AG09309 (cell line): ENCODE measurements at places on chromosomes 6 and 20.

GRCh38 chr6:129534926-129535325 is 175.1 kb downstream of the ARHGAP18 start:
- DNase-seq = no peak

DNA sequence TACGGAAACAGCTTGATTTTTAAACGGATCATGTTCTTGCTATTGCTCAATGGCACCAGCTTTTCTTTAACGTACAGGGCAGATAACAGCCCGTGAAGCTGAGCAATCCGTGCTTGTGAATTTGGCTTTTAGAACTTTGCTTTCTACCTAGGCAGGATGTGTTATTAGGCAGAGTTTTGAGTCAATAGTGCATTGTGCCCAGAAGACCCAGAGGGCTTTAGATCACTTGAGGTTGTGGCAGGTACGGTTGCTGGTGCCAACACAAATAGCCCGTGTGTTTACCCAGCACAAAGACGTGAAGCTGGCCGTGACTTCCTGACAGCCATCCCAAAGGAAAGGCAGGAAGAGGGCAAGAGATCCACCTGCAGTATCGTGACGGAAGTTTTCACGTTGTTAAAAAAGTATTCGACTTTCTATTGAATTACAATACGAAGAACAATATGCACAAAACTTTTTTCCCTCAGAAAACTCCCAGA is 117.4 kb upstream of the FRMD1 start:
- no peak for DNase-seq

DNA sequence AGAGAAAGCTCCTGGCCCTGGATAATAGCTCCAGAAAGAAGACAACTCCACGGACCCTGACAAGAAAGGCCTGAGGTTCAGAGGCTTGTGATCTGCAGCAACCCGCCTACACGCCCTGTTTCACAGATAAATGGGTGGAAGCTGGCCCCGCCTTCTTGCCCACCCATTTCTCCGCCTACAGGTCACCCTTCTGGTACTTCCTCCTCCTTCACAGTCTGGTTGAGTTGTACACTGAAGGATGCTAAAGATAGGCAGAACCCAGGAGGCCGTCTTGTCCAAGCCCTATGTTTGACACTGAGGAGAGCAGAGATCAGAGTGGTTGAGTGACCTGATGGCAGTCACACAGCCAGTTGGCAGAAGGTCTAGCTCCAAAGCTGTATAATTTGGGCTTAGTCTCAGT is 34.2 kb upstream of the MDGA1 start:
- no peak for DNase-seq

GRCh38 chr20:8524101-8525016 is 392.3 kb downstream of the PLCB1 start:
- no peak for DNase-seq

DNA sequence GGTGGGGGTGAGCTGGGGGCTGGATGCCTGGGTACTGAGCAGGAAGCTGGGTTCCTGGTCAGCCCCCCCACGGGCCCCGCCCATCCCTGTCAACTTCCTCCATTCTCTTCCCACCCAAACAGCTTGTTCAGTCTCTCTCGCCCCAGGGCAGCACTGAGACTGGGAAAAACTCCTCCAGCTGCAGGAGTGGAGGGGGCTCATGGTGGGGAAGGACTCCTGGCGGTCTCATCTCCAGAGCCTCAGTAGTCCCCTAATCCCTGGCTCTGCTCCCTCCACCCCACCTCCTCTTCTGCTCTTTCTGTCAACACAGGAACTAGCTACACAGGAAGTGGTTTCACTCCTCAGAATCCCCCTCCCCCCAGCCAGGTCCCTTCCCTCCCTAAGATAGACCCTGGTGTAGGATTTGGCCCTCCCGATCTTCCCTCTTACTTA is at the start of gene GPSM3:
Gene GPSM3, minus strand, starts transcription at position 36 of the 432 bp plus-strand sequence. CDS start 130 bp downstream, outside the sequence.
- DNase-seq = no peak

DNA sequence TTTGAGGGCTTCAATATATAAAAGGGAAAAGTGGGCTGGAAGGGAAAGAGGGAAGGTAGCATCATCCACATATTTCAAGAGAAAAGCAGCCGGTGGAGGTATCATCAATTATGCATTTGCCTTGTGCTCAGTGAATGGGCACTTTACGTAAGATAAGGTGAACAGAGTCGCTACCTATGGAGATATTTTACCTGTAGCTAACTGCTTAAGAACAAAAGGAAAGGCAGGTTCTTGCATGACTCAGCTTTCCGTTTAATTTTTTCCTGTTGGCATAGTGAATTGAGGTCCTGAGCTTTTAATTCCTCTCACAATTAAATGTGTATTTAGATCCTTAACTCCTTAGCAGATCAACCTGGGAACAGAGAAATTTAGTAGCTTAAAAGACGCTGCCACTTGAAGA is 25.5 kb upstream of the PLCB4 start:
- DNase-seq = no peak

DNA sequence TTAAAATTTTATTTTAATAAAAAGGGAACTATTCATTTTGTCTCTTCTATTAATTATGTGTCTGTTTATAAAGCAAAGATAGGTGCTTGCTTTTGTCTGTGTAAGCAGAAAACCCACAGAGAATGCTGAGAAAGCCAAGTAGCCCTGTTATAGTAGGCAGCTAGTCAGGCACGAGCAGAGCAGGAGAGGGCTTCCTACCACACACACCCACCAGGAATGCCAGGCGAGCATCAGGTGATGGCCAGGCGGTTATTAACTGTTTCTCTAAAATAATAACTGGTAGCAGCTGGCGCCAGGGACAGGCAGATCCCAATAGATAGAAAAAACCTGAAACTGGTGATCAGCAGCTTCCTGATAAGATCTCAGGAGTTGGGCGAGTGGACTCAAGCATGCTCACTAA is 15.7 kb downstream of the C6orf15 start:
- no peak for DNase-seq

GRCh38 chr6:143505537-143505936 is 6.0 kb downstream of the FUCA2 start:
- no peak for DNase-seq

DNA sequence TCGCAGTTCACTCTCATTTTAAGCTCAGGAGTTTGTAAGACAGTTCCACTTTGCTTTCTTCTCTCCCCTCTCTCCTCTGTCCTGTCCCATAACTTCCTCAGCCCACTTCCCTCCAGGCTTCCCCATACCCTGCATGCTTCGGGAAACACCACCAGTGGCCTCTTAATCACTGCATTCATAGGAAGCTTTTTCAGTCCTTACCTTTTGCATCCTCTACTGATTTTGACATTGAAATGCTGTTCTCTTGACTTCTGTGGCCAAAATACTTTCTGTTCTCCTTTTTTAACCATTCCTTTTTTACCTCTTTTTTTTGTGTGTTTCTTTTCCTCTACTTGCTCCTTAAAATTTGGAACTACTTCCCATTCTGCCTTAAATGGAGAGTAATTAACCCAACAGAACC is 69.7 kb downstream of the HIVEP1 start:
- no peak for DNase-seq

- DNase-seq = no peak
Observed at GRCh38 chr6:105896052-105896820, 189.9 kb upstream of the PRDM1 start.

DNA sequence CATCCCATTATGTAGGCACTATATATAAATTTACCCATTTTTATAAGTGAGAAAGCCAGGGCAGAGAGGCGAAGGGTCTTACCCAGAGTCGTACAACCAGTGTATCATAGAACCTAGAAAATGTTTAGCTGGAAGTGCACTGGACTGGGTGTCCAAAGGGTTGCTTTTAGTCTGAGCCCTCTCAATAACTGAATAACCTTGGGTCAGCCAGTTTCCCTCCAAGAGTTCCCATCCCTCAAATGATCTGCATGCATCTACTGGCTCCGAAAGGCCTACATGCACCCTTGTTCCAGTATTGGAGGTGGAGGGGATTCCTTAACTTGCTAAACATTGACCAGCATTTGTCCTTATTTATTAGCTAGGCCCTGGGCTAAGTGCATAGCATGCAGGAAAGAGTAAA is 3.8 kb downstream of the SNPH start:
- no peak for DNase-seq

DNA sequence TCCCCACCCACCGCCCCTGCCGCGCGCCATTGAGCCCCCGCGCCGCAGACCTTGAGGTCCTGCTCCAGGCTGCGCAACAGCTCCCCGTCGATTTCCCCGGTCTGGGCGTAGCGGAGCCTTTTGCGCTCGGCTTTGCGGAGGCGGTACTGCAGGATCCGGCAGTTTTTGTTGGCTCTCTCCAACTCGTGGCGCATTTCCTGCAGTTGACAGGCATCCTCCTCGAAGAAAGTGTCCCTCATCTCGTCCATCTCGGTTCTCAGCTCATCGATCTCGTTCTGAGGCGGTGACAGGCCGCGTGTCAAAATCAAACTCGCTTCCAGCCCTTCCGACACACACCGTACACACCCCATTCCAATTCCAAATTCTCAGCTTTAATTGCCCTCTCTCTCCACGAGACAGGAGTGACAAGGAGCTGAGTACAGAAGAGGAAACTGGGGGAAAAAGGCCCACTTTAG is 4.3 kb downstream of the MTCL3 start:
- DNase-seq = no peak

GRCh38 chr20:24661255-24661654 is 191.8 kb downstream of the SYNDIG1 start:
- no peak for DNase-seq

GRCh38 chr6:1200081-1200408 is 111.9 kb upstream of the FOXQ1 start:
- DNase-seq = no peak

DNA sequence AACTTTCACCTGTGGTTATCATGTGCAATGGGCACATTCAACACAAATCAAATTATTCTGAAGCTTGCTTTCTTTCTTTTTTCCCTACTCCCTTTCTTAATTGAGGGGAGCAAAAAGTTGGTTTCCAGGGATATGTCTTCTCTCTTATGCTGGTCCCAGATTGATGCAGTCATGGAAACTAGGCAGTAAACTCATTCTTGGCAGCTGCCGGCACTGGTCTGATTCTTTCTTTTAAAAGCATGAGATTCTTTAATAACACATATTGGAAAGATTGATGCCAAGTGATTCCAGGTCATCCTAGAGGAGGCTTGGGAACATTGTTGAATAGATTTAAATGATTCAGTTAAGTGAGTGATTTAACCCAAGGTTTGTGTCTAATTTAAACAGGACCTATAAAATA is 29.0 kb downstream of the PTPRA start:
- no peak for DNase-seq

- DNase-seq = no peak
Observed at GRCh38 chr6:133218852-133219251, 22.3 kb upstream of the EYA4 start.

- DNase-seq = no peak
Observed at GRCh38 chr6:72037006-72037405, 150.7 kb downstream of the RIMS1 start.

DNA sequence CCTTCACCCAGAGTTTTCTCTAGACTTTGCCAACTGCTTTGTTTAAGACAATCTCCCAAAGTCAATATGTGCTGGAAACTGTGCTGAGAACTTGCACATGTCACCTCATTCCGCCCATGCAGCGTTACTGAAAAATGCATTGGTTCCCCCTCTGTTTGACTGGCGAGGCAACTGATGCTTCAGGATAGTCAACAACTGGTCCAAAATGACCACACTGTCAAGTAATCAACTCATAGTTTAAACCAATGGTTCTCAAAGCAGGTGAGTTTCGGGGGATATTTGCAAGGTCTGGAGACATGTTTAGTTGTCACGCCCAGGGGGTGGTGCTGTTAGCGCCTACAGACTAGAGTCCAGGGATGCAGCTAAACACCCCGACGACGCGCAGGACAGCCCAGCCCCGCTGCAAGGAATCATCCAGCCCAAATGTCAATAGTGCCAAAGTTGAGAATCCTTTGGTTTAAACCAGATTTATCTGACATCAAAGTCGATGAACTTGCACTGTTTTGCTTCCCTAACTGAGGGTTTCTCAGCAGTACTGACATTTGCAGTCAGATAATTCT is 170.0 kb downstream of the ZNF217 start:
- DNase-seq = no peak

DNA sequence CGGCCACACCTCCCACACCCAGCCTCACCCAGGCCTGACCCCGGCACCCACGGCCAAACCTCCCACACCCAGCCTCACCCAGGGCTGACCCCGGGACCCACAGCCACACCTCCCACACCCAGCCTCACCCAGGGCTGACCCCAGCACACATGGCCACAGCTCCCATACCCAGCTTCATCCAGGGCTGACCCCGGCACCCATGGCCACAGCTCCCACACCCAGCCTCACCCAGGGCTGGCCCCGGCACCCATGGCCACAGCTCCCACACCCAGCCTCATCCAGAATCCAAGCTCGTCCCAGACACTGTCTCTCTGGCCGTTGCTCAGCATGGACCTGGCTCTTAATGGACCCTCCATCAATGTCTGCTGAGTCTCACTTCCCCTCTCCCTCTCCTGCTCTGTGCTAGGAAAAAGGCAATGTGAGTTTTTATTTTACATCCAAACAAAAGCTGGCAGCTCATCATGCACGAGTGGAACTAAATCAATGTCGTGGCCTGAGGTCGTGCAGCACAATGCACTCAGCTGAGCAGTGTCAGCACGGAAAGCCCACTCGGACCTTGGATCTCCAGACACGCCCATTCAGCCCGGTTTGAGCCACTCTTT is 36.1 kb downstream of the NINL start:
- no peak for DNase-seq

DNA sequence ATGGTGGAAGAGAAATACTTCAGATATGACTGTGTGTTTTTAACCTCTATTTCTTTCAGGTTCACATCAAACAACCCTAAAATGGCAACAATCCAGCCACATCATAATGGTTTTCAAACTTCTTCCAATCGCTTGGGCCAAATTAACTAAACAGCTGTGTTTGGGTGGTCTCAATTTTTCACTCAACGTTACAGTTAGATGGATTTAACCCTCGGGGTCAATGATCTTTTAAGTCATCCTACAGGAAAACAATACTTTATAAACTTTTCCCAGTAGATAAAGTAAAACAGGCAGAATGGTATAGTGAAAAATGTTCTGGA is 60.4 kb downstream of the EPB41L2 start:
- DNase-seq = no peak

DNA sequence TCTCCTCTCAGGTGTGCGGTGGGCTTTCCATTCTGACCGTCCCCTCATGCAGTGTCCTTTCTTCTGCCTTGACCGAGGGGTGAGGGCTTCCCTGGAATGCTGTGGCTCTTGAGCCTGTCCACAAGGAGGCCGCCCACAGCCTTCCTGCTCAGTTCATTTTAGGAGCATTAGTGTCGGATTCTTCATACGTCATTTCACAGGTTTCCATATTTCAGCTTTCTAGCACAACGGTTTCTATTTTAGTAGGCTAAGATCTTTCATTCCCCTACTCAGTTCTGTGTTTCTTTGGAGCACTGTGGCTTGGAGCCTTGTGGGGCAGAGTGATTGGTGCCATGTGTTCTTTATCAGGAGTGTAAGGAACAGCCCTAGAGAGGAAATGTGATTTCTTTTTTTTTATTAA is 5.5 kb downstream of the PPP1R3G start:
- no peak for DNase-seq

DNA sequence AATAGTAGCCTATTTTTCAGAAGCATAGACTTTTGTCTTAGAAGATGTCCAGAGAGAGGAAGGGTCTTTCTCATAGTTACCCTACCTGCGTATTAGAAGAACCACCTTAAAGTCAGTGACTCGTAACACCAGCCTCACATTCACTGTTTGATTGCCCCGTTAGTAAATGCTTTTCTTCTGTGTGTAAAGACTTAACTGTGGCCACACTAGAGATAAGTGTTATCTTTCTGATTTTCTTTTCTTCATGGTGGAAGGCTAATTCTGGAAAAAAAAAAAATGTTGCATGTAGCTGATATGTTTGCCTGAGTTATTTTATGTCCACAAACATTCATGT is 83.9 kb downstream of the SAMD3 start:
- DNase-seq = no peak

- no peak for DNase-seq
Observed at GRCh38 chr6:36329798-36330291, 6.8 kb downstream of the BNIP5 start.
